BJ (cell line): ENCODE measurements at places on chromosomes 4 and X.

- DNase-seq = no peak
Observed at GRCh38 chrX:118698516-118699170, 28.8 kb upstream of the IL13RA1 start.

- DNase-seq = no peak
Observed at GRCh38 chr4:91268913-91269312, 1034.9 kb upstream of the GRID2 start.

DNA sequence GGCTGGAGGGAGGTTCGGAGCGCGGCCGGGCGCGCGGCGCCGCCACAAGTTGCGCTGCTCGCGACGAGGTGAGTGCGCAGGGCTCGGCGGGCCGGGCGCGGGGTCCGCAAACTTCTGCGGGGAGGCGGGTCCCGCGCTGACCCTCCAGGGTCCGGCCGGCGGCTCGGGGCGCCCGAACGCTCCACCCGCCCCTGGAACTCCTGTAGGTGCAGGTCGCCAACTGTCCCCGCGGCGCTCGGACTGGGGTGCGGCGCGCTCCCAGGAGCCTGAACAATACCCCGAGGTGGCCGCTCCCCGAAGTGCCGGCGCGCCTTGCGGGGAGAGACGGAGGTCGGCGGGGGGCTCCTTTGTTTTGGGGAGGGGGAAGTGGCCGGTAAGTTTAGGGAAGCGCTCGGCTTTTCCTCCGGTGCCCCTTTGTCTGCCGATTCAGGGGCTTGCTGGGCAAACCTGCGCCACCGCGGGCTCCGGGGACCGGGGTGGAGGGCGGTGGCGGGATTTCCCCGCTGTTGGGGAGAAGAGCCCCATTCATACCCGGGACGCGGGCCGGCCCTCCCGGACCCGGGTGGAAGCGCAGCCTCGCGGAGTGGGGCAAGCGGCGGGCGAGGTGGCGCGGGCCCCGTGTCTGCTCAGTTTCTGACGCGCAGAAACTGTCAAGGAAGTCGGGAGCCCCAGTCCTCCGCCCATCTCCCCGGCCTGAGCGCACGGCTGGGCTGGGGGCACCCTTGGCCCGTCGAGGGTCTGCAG is 694 bp downstream of the TBL1X start:
- DNase-seq = no peak

- no peak for DNase-seq
Observed at GRCh38 chrX:10620121-10620699, at the start of gene MID1. TSS of gene MID1 (minus strand) at chrX:10620585. CDS start at chrX:10567547, 53,038 bp downstream.

- peak; percentile 41 for DNase-seq
Observed at GRCh38 chr4:183182873-183183725, 84.0 kb downstream of the WWC2 start.

- no peak for DNase-seq
Observed at GRCh38 chr4:85707611-85708010, 232.7 kb downstream of the ARHGAP24 start.

DNA sequence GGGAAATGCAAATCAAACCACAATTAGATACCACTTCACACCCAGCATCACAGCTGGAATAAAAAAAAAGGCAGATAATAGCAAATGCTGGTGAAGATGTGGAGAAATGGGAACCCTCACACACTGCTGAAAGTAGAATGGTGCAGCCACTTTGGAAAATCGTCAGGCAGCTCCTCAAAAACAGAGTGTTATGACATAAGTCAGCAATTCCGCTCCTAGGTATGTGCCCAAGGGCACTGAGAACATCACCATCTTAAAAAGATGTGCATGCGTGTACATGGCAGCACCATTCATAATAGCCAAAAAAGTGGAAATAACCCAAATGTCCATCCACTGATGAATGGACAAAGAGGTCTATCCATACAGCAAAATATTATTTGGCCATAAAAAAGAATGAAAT is 28.0 kb downstream of the HMX1 start:
- DNase-seq = no peak

- DNase-seq = no peak
Observed at GRCh38 chrX:155263854-155264628, at the start of gene RAB39B. TSS of gene RAB39B (minus strand) at chrX:155264491. CDS start at chrX:155264288, 203 bp downstream.

DNA sequence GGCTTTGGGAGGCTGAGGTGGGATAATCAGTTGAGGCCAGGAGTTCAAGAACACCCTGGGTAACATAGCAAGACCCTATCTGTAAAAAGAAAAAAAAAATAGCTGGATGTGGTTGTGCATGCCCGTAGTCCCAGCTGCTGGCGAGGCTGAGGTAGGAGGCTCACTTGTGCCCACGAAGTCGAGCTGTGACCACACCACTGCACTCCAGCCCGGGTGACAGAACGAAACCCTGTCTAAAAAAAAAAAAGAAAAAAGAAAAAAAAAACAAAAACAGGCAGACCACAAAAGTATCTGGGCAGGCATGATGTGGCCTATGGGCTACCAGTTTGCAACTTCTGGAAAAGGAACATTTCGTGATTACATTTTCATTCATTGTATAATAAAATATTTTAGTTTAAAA is 38.1 kb upstream of the RASGEF1B start:
- no peak for DNase-seq

GRCh38 chr4:71009890-71010588 is 16.6 kb downstream of the DCK start:
- no peak for DNase-seq

DNA sequence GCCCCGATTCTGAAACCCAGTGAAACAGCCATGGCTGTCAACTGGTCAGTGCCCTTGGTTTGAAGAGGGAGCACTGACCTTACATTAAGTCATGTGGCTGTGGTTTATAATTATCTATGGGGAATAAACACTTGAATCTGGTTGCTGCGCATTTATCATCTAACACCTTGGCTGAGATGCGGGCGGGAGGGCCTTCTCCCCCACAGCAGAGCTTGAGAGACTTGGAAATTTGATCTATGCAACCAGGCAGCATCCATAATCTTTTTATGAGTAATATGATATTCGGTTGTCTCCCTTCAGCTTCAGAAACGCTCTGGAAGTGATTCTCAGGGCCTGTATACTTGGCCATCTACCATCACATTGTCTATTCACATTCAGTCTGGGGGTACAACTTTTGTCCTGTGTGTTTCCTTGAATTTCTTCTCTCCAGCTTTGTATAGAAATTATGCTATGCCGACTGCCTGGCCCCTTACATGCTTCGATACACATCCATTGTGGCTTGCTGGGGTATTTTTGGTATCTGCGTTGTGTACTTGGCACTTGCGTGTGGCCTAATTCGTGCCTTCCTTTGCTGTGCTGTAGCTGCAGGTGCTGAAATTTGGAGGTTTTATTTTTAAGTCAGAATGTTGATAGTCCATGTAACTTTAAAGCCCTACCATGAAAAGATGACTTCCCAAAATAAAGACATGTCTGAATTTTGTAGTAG is 321.6 kb downstream of the ARHGAP10 start:
- DNase-seq = no peak

- no peak for DNase-seq
Observed at GRCh38 chrX:12984603-12985319, 9.9 kb downstream of the TMSB4X start.

DNA sequence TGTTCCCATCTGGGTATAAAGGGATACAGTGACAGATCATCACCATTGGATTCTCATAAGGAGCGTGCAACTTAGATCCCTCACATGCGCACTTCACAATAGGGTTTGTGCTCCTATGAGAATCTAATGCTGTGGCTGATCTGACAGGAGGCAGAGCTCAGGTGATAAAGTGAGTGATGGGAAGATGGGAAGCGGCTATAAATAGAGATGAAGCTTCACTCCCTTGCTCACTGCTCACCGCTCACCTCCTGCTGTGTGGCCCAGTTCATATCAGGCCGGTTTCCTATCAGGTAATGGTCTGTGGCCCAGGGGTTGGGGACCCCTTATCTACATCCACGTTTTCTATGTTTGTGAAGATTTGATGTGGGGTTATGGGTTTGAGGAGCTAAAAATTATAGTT is 43.7 kb downstream of the FAT4 start:
- no peak for DNase-seq

DNA sequence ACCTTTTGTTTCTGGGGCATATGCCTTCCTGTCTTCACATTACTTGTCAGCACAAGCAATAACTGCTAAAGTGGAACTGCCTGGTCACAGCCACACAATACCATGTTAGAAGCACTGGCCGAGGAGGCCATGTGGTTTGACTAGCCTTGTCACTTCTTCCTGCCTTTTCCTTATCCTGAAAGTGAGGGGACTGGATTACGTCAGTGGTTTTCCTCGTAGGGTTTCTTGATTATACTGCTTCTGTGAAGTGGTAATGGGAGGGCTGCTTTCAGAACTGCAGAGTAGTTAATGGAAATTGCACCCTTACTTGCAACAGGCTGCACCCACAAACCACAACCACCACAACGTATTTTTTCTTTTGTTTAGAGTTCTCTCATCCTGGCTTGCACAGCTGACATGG is 26.6 kb downstream of the ZRSR2 start:
- DNase-seq = no peak
